Lower leg skin (tissue), 4 donors: ENCODE measurements at places on chromosomes 5 and 9.

- no peak for DNase-seq
Measured at GRCh38 chr9:6673326-6674025, 27.9 kb upstream of the GLDC start.

DNA sequence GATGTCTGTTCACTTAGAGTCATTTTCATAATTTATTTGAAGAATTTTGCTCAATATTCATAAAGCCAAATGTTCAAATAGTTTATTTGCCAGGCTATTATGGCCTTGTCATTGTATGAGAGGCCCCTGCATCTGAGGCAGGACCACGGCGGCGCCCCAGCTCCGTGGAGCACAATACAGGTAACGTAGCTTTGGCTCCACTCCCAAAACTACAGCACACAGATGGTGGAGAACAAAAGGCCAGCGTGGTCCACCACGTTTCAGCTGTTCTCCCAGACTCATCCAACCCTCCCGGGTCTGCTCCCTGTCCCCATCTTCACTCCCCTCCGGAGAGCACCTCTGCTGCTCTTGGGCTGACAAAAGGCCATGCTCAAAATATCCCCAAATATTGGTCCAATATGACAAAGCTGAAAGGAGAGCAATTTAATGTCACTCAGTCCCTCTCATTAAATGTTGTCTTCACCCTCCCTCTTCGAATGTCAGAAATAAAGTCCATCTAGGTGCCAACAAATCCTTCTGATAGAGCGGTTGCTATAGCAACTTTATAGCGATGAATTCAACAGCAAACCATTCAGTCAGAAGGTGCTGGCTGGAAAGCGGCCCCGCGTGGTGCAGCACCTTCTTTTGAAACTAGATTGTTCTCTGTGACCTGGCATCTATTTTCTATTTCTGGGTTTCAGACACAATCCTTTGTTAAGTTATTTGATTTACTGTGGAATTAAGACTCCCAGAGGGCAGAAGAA, 504.3 kb downstream of the ARHGEF28 start:
- no peak for DNase-seq

- DNase-seq = peak; percentile 89
Measured at GRCh38 chr9:137311171-137311985, 9.3 kb upstream of the NRARP start.

- DNase-seq = peak; percentile 43
Measured at GRCh38 chr9:893843-894420, 52.4 kb downstream of the DMRT1 start.

GRCh38 chr5:176952531-176953193, 53.5 kb upstream of the HK3 start:
- no peak for DNase-seq

DNA sequence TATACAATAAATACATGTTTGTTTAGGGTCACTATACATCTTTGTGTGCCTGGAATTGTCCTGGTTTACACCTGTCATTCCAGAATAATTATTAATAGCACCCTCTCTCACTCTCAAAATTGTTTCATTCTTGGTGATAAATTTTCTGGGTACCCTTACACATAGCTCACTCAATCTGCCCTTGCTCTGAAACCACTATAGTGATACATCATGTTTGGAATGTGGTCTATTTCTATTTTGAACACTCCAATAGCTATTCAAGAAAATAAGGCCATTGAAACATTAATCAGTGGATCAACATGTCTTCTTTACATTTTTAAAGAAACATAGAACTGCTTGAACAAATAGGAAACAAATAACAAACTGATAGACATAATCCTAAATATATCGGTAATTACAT, 158.7 kb downstream of the ARRDC3 start:
- DNase-seq = no peak

DNA sequence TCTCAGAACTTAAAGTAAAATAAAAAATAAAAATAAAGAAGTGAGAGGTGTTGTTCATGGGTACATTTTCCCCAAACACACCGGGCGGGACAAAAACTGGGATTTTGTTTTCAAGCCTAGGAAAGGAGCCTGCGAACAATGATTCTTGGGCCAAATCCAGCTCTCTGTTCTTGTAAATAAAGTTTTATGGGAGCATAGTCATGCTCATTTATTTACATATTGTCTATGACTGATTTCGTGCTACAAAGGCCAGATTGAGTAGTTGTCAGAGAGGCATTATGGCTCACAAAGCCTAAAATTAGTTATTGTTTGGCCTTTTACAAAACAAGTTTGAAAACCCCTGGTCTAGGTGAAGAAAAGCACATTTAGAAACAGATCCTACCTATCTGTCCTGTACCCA, 821.0 kb upstream of the GRAMD2B start:
- no peak for DNase-seq

DNA sequence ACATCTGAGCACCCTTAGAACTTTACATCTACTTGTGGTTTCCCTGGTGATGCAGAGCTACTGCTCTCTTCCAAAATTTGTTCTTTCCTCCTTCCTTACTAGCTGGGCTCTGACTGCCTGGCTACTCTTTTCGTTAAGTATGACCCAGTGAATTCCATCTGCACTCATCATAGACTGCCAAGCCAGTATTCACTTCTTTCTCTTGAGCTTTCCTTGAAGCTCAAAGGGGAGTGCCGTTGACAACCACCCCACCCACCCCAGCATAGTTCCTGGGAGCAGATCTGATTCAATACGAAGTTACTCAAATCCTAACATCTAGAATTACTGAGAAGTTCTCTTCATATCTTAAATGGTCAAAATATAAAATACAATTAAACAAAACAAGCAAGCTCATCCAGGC, 190.5 kb downstream of the ADAMTS12 start:
- DNase-seq = no peak

DNA sequence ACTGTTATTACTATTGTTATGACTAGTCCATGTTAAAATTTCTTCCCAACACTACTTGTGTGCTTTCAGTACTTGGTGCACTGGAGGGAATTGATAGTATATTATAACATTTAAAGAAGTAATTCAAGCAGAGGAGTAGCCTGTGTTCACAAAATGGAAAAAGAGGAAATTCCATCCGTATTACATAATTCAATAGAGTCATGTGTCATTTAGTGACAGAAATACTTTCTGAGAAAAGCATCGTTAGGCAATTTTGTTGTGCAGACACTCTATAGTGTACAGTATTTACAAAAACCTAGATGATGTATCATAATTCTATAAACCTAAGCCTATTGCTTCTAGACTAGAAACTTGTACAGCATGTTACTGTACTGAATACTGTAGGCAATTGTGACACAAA, 78.3 kb upstream of the PCSK5 start:
- DNase-seq = no peak

DNA sequence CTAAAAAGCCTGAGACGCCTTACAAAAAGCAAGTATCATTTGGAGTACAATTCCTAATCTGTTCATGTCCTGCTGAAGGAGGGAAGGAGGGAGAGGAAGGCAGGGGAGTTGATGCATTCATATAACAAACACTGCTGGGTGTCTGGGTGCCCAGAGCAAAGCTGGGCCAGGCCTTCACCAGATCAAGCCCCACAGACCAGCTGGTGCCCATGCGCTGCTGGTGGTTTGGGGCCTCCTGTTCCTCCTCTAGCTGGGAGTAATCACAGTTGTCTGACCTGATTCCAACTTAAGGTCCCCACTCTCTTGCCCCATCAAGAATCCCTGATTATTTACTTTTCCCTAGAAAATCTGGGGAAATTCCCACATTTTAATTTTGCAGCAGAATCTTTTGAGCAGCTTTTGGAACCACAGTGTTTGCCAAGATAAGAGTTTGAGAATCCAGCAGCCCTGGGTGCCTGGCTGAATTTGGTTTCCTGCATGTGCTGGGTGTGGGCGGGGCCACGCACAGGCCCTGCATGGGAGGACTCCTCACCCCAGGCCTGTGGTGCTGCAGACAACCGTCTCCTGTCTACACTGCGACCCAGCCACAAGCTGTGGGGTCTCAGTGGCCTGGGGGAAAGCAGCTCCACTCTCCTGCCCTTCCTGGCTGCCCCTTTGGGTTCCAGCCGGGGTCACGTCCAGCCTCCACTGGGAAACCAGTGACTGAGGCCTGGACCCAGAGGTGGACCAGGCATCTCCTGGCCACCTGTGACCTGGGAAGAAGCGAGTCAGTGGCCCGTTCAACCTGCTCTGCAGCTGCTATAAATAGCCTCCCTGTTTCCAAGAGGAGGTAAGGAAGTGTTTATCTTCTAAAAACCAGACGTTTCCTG, 47.5 kb downstream of the NEURL1B start:
- DNase-seq = no peak

- no peak for DNase-seq
Measured at GRCh38 chr5:27608992-27609391, 570.6 kb upstream of the CDH9 start.

GRCh38 chr5:10546186-10546585, 17.7 kb upstream of the ANKRD33B start:
- no peak for DNase-seq

- DNase-seq = no peak
Measured at GRCh38 chr5:44535621-44536020, 146.4 kb upstream of the FGF10 start.

DNA sequence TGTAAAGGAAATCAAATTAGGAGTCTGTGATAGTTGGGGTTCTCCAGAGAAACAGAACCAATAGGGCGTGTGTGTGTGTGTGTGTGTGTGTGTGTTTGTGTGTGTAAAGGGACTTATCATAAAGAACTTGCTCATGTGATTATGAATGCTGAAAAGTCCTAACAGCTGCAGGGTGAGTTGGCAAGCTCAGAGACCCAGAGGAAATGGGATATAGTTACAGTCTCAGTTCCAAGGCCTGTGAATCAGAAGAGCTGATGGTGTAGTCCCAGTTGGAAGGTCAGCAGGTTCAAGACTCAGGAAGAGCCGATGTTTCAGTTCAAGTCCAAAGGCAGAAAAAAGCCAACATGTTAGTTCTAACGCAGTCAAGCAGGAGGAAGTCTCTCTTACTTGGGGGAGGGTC, 214.2 kb downstream of the ELAVL2 start:
- DNase-seq = no peak

DNA sequence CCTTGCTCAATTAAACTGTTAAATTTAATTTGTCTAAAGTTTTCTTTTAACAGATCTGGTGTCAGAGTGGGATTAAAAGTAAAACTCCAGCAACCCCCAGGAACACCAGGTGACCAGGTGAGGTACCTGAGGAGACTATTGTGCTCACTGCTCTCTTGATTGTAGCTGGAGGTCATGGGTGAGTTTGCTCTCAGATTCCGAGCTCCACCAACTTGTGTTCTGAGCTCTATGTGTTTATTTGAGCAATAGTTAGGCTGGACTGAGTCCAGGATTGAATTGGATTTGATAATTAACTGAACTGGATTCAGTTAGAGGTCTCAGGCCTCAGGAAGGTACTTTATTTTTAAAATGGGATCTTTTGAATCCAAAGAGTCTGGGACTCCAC, 17.9 kb upstream of the SCGB3A2 start:
- DNase-seq = no peak

DNA sequence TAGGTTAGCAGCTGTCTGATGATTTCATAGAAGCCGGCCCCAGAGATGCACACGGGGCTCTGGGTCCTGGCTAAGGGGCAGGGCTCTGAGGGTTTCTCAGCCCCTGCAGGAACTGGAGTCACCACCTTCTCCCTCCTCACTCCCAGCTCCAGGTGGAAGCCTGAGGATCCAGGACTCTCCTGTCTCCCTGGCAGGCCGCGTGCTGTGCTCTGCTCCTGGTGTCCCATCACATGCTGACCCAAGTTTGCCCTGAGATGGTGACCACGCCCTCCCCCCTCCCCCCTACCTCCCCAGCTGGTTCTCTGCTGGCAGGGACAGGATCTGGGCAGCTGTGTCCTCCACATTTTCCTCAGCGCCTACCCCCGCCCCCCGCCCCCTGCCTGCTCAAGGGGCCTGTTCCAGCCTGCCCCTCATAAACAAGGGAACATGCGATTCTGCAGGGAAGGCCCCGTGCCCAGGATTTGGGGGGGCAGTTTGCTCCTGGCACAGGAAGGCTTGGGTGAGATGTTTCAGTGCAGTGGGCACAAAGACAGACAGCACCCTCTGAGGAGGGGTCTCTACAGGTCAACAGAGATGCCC, 87.4 kb downstream of the PSD2 start:
- DNase-seq = no peak

GRCh38 chr9:108750661-108751215, 105.0 kb downstream of the ACTL7B start:
- DNase-seq = no peak

DNA sequence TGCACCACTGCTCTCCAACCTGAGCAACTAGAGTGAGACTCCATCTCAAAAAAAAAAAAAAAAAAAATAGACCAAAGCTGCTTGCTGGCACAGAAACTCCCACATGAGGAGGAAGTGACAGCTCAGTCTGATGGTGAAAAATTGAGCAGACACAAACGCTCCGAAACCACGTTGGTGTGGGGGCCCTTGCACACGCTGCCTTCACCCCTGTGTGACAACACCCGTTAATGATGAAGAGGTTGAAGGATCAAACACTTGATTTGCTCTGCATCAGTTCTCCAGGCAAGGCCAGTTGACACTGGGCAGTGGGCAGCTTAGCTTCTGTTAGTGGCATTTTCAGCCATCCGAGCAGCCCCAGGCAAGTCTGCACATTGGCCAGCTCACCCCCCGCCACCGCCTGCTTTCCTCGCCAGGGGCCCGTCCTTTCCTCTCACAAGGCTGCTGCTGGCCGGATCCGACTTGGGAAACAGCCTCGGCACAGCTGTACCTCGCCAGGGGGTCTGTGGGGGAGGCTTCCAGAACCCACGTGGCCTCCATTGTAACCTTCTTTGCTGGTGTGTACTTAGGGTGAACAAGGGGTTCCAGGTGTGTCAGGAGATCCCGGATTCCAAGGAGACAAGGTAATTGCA, 79.8 kb downstream of the COL27A1 start:
- no peak for DNase-seq

DNA sequence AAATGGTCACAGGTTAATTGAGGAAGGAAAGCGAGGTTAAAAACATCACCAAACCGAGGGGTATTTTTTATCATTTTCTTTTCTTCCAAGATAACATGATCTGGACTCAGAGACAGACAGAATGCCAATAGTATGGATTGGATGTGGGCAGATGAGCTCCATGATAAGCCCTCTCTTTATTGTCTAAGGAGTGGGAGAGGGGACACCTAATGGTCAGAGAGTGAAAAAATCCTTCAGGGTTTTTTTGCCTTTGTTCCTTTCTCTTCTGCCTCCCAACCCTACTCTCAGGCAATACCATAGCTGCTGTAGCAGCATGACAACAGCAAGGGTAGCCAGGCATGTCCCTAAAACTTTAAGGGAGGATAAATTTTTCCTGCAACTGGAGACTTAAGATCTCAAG, 94.7 kb downstream of the DIRAS2 start:
- DNase-seq = no peak

- DNase-seq = no peak
Measured at GRCh38 chr5:116449458-116449857, 125.2 kb downstream of the SEMA6A start.
